ENCODE measurements at places on chromosomes 1 and 21.
A peak's percentile ranks its signal among the peaks of the same experiment; 100 is the strongest.

- DNase-seq = no peak
Observed at GRCh38 chr1:170671629-170671963, 7.7 kb downstream of the PRRX1 start.

DNA sequence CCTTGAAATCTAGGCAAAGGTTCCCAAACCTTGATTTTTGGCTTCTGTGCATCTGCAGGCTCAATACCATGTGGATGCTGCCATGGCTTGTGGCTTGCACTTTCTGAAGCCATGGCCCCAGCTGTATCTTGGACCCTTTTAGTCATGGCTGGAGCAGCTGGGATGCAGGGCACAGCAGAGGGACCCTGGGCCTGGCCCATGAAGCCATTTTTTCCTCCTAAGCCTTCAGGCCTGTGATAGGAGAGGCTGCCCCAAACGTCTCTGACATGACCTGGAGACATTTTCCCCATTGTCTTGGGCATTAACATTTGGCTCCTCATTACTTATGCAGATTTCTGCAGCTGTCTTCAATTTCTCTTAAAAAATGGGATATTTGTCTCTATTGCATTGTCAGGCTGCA is 97.4 kb downstream of the NPHS2 start:
- DNase-seq = no peak

- no peak for DNase-seq
Observed at GRCh38 chr21:41228492-41228891, 60.5 kb downstream of the BACE2 start.

- DNase-seq = no peak
Observed at GRCh38 chr1:25216123-25216522, 16.2 kb downstream of the SYF2 start.

- no peak for DNase-seq
Observed at GRCh38 chr21:44949161-44949778, 9.4 kb downstream of the SLX9 start.

DNA sequence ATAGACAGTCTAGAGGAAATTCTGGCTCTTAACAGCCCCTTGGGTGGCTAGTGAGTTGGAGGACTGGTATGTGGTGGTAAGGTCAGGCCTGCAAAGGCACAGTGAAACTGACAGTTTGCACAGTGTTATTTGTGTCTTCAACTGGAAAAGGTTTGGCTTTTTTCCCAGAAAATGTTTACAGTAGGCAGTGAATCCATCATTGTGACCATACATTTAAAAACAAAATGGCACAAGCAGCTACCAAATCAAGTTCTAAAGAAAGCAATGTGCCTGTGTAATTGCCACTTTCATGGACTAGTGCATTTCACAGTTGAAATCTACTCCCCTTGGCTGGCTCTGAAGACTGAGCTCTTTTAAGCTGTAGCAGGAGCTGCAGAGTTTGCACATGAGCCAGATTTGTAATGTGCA is 24.8 kb downstream of the ATPAF1 start:
- peak; percentile 52 for DNase-seq

DNA sequence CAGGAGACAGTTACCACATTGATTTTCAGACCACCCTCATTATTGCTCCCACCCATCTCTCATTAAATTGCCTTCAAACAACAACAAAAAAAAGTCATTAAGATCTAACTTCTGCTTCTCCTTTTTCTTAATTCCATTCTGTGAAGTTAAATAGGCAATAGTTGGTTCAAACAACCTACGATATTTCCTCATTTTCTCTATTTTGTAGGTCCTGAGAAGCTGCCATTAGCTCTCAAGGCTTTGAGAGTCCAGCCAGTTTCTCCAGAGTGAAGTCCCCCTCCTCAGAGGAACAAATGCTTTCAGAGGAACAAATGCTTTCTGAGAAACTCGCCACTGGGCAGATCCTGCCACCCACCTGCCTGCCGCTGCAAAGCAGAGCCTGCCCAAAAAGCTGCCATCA is 125.6 kb downstream of the ETS2 start:
- no peak for DNase-seq

- no peak for DNase-seq
Observed at GRCh38 chr1:226691247-226691646, 47.8 kb downstream of the ITPKB start.

DNA sequence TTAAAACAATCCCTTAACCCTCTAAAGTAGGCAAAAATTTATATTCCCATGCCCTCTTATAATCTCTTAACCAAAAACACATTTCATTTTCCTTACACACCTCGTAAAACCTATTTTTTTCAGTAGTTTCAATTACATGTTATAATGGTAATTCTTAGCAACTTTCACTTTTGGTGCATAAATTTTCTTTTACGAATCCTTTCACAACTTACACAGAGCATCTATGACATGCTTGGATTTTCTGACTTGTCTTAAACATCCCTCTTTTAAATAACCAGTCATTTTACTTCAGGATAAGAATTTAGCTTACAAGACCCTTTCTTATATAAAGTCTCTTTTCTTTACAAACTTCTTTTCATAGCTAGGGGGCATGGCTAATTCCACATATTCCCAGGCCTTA is 8.9 kb upstream of the MRPL55 start:
- DNase-seq = no peak

GRCh38 chr1:214303141-214303930 is 22.4 kb downstream of the SMYD2 start:
- DNase-seq = no peak

GRCh38 chr21:37758982-37759381 is 157.3 kb downstream of the KCNJ6 start:
- DNase-seq = peak; percentile 61

- DNase-seq = no peak
Observed at GRCh38 chr1:44333376-44333775, 21.7 kb downstream of the ERI3 start.

DNA sequence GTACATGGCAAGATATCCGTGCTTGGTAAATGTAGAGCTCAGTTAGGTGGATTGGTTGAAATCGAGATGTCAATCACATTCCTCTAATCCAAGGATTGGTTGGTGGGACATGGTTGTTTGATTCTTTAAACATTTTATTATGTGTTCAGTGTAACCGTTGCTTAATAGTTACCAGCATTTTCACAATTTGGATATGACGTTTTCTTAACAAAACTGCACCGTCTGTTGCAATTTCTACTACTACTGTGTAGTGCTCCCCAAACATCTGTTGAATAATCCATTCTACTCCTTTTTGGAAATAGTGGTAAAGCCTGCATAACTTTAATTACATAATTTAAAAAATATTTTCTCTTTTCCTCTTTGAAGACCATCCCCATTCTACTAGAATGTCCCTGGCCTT is 16.3 kb downstream of the OR2B11 start:
- no peak for DNase-seq

DNA sequence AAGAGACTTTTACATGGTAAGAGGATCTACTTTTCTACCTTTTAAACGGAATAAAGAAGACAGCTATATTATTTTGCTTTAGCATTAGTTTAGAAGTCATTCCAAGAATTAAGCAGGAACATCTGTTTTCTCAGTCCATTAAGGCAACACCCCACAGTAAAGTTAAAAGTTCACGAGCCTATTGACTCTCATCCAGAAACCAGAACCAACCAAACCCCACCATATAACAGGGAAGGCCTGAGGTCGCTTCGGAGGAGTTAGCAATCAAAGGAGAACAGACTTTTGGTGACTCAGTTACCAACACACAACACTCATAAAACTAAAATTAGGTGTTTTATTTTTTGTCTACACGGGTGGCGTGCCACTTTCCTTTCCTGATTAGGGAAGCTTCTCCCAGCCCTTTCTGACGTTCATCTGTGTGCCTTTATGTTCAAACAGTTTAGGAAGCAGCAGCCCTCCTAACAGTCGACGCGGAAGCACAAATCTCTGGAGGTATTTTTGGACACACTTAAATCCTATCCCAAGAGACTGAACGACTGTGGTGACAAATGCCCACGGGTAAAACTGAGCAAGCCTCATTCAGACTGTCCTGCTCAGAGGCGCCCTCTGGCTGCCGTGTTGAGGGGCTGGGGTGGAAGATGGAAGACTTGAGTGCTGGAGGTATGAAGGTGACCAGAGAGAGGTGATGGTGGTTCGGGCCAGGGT is 8.6 kb upstream of the PLA2G2C start:
- DNase-seq = peak; percentile 58

DNA sequence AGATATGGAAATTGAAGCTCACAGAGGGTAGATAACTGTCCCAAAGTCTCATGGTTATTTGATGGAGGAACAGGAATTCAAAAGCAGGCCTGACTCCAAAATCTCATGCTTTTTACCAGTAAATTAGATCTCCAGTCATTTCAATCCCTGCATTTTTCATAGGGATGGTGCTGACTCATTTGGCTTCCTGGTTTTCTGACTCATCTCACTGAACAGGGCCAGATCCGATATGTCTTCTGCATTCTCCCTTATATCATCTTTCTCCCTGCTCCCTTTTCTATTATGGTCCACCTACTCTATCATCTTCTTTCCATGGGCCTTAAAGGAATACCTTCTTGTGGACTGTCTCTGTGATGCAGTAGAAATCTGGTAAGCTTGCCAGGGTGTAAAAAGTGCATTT is 187.2 kb downstream of the FGGY start:
- no peak for DNase-seq

DNA sequence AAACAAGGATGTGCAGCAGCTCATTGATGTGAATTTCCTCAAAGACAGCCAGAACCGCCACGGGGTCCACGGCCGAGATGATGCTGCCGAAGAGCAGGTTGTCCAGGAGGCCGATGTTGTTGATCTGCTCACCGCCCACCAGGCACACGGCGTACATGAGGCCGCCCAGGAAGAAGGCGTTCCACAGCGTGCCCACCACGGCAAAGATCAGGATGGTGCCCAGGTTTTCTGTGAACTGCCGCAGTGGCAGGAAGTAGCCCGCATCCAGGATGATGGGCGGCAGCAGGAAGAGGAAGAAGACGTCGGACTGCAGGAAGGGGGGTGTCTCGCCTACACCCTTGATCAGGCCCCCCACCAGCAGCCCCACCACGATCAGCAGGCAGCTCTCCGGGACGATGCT is 41.1 kb downstream of the SLC9A1 start:
- no peak for DNase-seq

- DNase-seq = no peak
Observed at GRCh38 chr1:204909109-204909508, 38.4 kb downstream of the NFASC start.

GRCh38 chr1:17973694-17974093 is 133.9 kb upstream of the IGSF21 start:
- DNase-seq = peak; percentile 30

DNA sequence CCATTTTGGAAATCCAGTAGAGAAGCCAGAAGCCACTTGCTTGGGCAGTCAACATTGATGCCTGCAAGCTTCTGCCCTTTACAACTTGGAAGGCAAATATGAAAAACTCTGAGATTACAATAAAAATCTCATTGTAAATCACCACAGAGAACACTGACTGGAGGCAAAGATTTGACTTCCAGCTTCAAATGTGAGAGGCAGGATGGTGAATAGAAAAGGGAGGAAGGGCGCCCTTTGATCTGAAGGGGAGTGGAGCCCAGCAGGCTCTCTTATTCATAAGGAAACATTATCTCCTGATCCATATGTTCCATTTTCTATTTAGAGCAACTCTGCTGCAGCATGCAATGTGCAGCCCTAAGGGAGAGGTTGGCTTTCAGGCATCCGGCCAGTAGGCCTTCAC is 348.3 kb downstream of the AJAP1 start:
- DNase-seq = no peak

GRCh38 chr1:160707236-160708064 is 4.2 kb downstream of the CD48 start:
- no peak for DNase-seq

- DNase-seq = peak; percentile 90
Observed at GRCh38 chr21:36209626-36210171, 53.1 kb downstream of the DOP1B start.

DNA sequence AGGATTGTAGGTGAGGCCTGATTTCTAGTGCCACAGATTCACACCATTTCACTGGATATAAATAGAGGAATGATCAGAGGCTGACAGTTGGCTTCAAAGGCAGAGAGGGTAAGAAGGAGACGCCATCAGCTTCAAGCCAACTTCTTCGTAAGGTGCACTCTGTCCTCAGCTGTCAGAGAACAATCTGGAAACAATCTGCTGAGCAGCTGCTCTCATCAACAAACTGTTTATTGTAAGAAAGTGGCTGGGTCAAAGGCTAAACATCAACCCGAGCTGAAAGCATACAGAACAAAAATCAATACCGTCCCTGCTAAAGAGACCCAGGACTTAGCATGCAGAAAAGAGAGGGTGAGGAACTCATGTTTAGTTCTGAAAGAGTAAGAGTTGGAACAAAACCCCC is 48.2 kb downstream of the HLCS start:
- DNase-seq = no peak

DNA sequence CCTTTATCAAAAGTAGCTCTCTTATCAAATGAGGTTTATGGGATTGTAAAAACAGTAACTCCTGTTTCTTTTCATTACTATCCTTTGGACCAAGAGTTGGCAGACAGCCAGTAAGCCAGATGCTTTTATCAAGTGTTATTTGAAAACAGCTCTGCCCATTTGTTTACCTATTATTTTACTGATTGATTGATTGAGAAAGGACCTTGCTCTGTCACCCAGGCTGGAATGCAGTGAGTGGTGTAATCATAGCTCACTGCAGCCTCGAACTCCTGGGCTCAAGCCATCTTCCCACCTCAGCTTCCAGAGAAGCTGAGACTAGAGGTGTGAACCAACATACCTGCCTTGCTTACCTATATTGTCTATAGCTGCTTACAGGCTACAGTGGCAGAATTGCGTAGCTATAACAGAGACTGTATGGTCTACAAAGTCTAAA is 3.6 kb downstream of the PRKAB2 start:
- peak; percentile 87 for DNase-seq

DNA sequence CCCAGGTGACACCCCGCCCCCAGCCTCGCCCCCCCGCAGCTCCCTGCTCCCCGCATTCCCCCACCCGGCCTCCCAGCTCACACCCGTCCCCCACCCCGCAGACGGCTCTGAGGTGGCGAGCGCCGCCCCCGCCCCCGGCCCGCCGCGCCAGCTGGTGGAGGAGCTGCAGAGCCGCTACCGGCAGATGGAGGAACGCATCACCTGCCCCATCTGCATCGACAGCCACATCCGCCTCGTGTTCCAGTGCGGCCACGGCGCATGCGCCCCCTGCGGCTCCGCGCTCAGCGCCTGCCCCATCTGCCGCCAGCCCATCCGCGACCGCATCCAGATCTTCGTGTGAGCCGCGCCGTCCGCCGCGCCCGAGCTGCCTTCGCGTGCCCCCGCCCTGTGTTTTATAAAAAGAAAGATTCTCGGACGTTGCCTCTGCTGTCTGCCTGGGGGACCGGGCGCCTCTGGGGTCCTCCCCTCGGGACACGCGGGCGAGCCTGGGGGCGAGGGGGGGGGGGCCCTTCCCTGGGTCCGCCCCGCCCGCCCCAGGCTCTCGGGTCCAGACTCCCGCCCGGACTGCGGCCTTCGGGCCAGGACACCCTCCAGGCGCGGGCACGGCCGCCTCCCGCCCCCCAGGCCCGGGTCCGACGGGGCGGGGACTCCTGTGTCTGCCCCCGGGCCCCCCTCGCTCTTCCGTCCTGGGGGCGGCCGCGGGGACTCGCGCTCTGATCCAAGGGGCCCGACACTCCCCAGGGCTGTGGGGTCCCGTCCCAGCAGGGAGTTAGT is 1.6 kb upstream of the MMP23B start:
- peak; percentile 69 for DNase-seq

GRCh38 chr1:194298007-194298598 is 1111.7 kb upstream of the B3GALT2 start:
- no peak for DNase-seq

- DNase-seq = no peak
Observed at GRCh38 chr1:165960881-165961280, 133.5 kb downstream of the UCK2 start.
